ENCODE measurements at places on chromosomes 1 and 21.

DNA sequence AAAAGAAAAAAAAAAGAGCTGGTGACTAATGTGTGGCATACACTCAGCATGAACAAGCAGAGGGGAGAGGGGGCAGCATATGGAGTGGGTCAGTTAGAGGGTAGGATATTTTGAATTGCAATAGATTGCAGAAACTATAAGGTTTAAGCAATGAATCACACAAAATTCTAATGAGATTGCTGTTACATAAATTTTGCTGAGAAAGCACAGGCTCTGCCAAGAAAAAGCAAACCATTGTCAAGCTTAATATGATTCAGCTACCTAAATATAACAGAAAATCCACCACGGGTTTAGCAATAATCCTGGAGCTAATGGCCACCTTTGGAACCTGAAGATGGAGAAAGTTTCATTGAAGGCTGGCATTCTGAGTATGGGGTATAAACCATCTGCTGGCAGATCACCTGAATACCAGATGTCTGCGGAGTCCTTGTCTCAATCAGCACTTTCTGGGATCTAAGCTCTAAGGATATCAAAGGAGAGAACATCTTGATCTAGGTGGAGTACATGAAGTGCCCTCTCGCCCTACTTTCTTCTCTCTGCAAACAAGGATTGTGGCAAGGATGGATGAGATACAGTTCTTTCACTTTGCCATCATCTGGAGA, 30.3 kb upstream of the ANGPTL7 start:
- DNase-seq = no peak

DNA sequence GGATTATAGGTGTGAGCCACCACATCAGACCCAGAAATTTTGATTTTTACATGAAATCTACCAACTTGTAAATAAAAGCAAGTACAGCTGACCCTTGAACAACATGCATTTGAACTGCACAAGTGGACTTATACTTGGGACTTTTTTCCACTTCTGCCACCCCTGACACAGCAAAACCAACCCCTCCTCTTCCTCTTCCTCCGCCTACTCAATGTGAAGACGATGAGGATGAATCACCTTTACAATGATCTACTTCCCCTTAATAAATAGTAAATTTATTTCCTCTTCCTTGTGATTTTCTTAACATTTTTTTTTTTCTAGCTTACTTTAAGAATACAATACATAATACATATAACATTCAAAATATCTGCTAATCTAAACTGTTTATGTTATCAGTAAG, 17.5 kb upstream of the YRDC start:
- no peak for DNase-seq

- no peak for DNase-seq
These were observed 35.8 kb downstream of the OLFML3 start for GRCh38 chr1:114015075-114015474.

- DNase-seq = no peak
These were observed 13.2 kb downstream of the ODF2L start for GRCh38 chr1:86382878-86383277.

DNA sequence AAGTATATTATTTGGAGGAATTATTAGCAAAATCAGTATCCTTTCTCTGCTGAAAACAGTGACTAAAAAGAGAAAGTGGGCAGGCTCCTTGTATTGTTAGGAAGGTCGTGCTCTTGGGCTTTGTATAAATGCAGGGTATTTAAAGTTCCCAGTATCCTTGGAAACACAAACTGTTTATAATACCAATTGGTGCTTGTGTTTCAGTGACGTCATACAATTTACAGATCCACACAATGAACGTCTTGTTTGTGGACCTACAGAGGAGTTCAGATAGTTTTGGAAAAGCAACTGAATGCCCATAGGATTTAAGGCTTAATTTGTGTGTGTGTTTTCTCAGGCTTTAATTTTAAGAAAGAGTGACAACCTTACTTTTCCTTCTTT, 168.2 kb downstream of the RASAL2 start:
- DNase-seq = no peak

DNA sequence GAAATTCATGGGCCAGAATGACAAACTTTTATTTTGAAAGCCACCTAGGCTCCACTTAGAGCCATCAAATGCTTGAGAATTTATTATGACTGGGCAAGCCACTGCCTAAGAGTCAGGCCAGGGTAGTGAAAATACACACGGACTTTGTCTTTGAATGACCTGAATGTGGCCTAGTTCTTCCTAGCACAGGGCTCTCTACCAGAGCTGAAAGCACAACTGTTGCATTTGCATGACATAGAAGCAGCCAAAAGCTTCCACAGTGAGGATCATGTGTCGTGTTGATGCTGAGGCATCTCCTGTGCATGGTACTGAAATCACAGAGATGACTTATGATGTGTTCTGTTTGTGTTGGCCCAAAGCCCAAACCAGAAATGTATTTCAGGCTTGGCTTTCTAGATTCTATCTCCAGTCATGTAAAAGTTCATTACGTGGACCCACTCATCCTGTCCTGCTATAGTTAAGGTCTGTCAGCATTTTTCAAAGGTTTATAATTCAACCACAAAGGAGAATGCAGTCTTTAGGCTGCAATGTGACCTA, 164.0 kb upstream of the UBE2U start:
- no peak for DNase-seq

DNA sequence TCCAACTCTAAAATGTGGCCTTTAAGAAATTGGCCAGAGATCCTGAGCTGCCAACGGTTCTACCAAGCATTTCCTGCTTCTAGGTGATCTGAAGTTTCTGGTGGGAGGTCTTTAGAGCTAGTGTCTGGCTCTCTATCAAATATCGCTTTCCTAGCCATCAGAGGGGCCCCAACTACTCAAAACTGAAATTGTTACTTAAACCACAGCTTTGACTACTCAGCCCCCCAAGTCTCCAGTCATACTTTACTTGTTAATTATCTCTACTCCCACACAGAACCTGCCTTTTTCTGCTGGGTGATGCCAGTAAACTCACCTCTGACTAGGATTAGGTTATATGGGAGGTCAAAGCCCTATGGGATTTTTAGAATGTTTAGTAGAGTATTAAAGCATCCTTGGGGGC, 95.1 kb downstream of the FASLG start:
- no peak for DNase-seq

GRCh38 chr1:241022366-241022765, 334.6 kb downstream of the RGS7 start:
- DNase-seq = no peak

DNA sequence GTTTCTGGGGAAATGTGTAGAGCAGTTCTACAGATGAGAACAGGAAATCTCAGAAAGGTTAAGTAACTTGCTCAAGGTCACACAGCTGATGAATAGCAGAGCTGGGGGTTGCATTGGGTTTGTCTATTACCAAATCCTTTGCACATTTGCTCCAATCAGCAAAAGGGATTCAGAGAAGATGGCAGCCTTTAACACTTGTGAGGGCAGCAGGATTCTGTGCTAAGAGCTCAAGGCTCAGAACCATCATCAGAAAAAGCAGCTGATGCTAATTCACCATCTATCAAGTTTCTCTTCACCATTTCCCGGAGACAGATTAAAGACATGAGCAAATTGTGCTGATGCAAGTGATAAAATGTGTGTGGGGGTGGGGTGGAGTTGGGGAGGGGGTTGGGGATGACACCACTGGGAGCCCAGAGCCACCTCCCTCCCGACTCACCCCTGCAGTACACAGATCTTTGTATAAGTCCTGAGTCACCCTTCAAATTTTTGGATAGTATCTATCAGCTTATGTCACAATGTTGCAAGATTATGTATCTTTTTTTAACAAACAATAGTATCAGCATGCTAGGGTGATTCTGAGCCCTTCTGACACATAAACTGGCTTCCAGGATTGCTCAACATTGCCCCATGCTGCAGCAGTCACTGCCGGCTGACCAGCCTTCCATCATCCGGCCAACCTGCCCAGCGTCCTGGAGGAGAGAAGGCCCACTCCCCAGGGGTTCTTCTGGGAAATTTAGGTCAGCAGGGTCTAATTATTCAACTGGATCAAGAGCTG, 2.8 kb upstream of the SPSB1 start:
- peak; percentile 70 for DNase-seq

GRCh38 chr1:183896466-183897048, 91.6 kb downstream of the RGL1 start:
- DNase-seq = no peak

- no peak for DNase-seq
These were observed 100.9 kb downstream of the TSEN15 start for GRCh38 chr1:184152434-184152898.

GRCh38 chr21:17777072-17777765, 41.9 kb downstream of the C21orf91 start:
- no peak for DNase-seq

DNA sequence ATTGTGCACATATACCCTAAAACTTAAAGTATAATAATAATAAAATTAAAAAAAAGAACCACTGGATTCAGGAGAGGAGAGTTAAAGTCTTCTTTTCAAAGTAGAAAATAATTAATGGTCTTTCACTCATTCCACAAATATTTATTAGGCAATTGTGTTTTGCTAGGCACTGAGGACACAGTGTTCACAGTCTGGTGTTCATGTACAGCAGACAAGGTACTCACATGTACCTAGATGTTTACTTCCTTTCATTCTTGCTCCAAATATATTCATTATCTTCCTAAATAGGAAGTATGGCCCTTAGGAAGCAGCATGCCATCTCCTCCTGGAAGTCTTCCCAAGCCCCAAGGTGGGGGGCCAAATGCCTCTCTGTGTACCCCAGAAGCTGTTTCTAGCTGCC, 265.0 kb downstream of the NPHP4 start:
- no peak for DNase-seq

- DNase-seq = no peak
These were observed 236.0 kb upstream of the POGK start for GRCh38 chr1:166603296-166603695.

- no peak for DNase-seq
These were observed 122.9 kb upstream of the KRTAP19-8 start for GRCh38 chr21:31161157-31161556.

DNA sequence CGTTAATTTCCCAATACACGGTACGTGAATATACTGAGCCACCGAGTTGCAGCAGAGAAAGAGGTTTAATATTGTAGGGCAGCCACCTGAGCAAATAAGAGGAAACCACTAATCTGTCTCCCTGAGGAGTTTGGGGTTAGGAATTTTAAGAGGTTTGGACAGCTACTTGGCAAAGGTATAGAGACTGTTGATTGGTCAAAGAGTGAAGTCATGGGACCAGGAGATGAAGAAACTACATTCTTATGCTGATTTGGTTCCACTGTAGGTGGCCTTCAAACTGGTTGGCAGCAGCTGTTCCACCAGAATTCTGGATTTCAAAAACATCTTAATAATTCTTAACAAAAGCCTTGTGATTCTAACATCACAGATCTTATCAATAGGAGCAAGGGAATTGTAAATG, 485.4 kb upstream of the PRMT6 start:
- DNase-seq = no peak

- DNase-seq = no peak
These were observed 69.1 kb downstream of the MTR start for GRCh38 chr1:236864211-236864610.
